Stimulated activated CD8-positive, alpha-beta memory T cell treated with anti-CD3 and anti-CD28 coated beads, Interleukin-4, amount 100 ng/mL, for 1 hour (primary cell): ENCODE measurements at places on chromosomes 5 and 9.

GRCh38 chr9:6910032-6910431 lies 152.3 kb downstream of the KDM4C start:
- DNase-seq, result no peak

GRCh38 chr5:39459071-39459470 lies 34.3 kb upstream of the DAB2 start:
- DNase-seq, result no peak

- no peak for DNase-seq
These were observed at the start of gene KCNT1 for GRCh38 chr9:135701959-135702721. Gene KCNT1, plus strand, starts transcription at chr9:135702185. Its CDS starts 74 bp downstream, at chr9:135702259.

- no peak for DNase-seq
These were observed 65.6 kb upstream of the SEMA6A start for GRCh38 chr5:116640236-116640635.

GRCh38 chr5:65926893-65927292 lies 518 bp downstream of the ERBIN start:
- no peak for DNase-seq

- DNase-seq, result no peak
These were observed 4.8 kb upstream of the DIAPH1 start for GRCh38 chr5:141623611-141624010.

GRCh38 chr5:145463634-145464033 lies 371.5 kb downstream of the PRELID2 start:
- no peak for DNase-seq

GRCh38 chr5:177194268-177194667 lies 60.7 kb downstream of the NSD1 start:
- no peak for DNase-seq

GRCh38 chr9:78769690-78770089 lies 472.8 kb downstream of the PSAT1 start:
- no peak for DNase-seq

DNA sequence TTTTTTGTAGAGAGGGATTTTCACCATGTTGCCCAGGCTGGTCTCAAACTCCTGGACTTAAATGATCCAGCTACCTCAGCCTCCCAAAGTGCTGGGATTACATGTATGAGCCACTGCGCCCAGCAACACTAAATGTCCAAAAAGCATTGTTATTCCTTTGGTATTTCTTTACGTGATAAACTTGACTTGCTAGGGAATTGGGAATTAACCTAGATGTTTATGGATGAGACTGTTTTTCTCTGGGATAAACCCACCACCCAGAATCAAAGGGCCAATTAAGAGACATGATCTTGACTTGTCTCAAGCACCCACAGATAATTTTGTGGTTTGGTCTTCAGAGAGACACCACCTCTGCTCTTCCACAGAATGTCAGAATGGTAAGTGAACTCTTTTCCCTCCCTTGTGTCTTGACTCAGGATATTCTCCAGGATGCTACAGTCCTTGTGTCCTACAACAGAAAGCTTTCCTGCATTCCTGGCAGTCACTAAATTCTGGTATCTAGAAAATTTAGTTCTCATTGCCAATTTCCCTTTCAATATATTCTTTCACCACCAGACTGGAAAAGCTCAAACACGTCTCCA lies 55.7 kb downstream of the ALDH1A1 start:
- DNase-seq, result no peak

- no peak for DNase-seq
These were observed 73.7 kb downstream of the ARHGEF37 start for GRCh38 chr5:149654883-149655505.

DNA sequence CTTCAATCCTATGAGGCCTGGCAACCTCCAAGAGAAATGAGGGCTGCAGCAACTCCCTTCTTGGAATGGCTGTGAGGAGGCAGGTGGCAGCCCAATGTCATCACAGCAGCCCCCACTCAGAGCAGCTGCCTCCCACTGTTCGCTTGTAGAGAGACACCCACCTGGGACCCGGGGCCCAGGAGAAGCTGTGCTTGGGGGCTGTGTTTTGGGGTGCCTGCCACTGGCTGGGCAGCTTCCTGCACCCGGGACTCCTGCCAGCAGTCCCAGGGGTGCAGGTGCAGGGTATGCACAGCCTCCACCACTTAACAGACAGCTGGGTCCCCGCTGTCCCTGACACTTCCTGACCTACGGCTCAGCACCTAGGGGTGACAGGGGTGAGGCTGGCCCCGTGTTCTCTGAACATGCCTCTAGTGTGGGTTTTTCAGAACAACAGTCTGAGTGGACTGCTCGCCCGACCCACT lies 26.2 kb downstream of the NIPAL4 start:
- no peak for DNase-seq

DNA sequence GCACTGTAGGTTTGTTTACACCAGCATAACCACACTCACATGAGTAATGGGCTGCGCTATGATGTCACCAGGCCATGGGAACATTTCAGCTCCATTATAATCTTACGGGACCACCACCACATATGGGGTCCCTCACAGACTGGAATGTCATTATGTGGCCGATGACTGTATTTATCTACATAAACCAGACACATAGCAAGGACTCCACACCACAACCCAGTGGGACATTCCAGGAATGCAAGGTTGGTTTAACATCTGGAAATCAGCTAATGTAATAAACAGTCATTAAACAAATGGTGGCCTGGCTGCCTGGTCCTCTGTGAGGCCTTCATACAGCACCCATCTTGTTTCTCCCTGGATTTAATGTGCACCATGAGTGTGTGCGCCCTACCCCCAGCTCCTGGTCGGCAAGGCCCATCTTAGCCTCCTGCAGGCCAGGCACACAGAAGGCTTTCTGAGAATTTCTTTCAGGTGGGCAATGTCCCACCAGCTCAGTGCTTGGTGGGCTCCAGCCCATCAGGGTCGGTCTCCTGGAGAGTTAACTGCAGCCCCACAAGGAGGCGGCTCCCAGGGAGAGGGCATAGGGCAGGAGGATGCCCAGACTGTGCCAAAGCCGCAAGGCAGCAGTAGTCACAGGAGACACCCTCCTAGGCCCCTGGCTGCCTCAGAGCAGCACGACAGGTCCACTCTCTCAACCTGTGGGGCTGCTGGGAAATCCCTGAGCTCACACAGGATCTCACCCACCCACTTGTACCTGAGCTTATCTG lies 35.9 kb upstream of the SARDH start:
- DNase-seq, result no peak

- DNase-seq, result no peak
These were observed 89.6 kb downstream of the CCDC171 start for GRCh38 chr9:15642369-15642962.

GRCh38 chr5:144142139-144142823 lies 28.2 kb downstream of the YIPF5 start:
- DNase-seq, result no peak

DNA sequence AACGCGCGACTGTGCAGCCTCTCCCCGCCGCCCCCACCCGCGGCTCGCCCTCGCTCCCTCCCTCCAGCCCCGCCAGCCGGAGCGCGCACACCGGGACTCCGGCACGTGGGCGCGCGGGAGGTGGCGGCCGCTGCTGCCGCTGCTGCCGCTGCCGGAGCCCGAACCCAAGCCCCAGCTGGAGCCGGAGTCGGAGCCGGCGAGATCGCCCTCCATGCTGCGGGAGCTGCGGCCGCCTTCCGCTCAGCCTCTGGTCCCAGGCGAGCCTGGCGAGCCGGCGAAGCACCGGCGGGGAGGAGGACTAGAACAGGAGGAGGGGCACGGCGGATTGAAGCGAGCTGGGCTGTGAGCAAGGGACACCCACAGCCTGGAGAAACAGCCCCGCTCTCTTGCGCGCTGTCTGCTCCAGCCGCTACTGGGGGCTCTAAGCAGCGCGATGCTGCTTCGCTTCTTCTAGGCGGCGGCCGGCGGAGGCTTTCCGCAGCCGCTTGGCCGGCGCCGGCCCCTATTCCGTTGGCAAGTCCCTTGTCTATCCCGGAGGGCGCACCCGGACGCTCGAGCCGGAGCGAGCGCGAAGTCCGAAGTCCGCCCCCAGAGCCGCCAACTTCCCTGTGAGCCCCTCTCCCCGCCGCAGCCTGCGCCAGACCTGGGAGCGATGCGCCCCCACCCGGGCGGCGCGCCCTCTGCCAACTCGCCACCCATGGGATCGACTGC lies 598.7 kb upstream of the SGCD start:
- DNase-seq, result no peak

DNA sequence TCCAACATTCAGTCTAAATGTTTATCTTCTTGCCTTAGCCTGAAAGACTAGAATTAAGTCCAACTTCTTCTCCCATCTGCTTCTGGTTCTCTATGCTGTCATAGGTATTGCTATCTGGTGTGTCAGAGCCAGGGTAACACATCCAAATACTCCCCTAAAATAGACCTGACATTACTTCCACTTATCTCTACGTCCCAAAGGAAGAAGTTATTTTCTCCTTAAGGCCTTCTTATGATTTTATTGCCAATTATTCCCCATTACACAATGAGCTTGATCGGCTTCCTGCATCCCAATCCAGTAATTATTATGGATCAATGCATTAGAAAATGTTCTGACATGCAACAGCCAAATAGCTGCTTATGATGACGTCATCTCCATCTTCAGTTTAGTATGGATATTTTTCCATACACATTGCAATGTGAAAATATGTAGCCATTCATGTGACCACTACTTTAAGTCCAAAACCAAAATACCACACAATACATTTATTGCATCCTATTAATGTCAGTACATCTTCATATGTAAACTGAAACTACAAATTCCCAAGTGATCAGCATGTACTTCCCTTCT lies 555.5 kb downstream of the MAT2B start:
- DNase-seq, result no peak

GRCh38 chr9:94672811-94673487 lies 33.6 kb upstream of the FBP1 start:
- DNase-seq, result no peak

GRCh38 chr5:54848581-54848980 lies 136.8 kb downstream of the ESM1 start:
- no peak for DNase-seq

GRCh38 chr5:105931881-105932421 lies 1738.8 kb downstream of the EFNA5 start:
- no peak for DNase-seq

GRCh38 chr5:73204332-73204731 lies 31.3 kb downstream of the TMEM174 start:
- no peak for DNase-seq

DNA sequence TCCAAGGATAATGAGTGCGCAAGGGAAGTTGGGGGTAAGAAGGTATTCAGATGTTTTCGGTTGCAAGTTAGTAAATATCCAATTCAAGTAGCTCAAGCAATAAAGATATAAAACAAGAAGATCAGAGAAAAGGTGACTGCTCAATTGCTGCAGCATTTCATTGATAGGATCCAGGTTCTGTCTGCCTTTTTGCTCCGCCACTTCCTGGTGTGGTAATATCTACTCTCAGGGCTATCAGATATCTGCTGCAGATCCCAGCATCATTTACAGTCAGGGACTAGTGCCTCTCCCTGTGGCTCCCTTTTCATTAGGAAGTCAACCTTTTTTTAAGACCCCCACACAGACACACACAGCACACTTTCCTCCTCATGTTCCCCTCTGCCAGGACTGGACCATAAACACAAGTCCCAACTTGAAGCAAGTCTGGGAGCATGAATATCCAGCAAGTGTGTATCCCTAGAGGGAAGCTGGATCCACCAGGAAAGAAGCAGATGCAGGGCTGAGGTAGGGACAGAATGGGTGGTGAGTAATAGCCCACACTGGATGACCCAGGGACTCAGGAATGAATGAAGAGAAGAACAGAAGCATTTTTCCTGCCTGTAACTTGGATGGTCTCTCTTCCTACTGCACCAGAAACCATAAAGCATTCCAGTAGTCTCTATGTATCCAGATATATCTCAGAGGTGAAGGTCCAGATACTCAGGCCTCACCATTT lies 53.7 kb downstream of the ZNF622 start:
- DNase-seq, result no peak

GRCh38 chr9:114611516-114612271 lies 603 bp downstream of the TMEM268 start:
- DNase-seq, result no peak

DNA sequence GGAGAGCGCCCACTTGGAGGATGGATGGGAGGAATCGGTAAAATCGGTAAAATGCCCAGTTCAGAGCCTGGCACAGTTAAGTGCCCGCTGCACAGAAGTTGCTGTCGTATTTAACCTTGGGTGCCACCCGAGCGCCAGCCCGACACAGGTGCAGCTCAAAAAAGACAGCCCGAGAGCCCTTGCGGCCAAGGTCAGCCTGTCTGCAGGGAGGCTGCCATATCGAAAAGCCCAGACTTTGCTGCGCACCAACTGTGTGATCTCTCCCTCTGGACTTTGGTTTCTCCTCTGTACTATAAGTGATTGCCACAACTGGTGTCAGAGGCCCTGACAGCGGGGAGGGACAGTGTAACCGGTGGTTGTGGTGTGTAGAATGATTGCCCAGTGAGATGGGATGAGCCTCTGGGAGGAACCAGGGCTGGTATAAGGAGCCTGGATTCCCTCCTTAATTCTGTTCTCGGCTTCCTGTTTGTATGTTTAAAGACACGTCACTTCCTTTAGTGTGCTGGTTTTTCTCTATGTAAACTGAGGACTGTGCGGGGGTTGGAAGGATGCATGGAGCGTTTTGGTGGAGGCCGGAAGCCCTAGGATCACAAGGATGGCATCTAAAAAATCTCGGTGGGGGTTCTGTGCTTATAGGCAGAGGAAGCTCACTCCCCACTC lies 792 bp downstream of the NTMT1 start:
- DNase-seq, result no peak

DNA sequence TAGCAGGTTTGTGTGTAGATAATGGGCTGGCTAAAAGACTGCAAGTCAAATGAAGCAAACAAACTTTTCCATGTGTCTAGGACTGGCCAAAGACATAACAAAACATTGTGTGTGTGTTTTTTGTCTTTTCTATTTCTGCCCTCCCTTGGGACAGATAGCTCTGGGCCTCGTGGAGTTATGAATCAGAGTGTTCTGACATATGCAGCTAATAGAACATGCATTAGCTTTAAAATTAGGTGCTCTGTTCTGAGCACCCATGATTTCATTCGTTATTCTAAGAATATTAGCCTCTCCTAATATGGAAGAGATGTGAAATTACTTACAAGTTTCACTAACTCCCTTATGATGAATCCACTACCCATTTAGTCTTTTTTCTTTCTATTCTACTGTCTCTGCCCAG lies 367.3 kb upstream of the PAPPA start:
- DNase-seq, result no peak

- no peak for DNase-seq
These were observed 75.2 kb downstream of the ESM1 start for GRCh38 chr5:54909911-54910870.

DNA sequence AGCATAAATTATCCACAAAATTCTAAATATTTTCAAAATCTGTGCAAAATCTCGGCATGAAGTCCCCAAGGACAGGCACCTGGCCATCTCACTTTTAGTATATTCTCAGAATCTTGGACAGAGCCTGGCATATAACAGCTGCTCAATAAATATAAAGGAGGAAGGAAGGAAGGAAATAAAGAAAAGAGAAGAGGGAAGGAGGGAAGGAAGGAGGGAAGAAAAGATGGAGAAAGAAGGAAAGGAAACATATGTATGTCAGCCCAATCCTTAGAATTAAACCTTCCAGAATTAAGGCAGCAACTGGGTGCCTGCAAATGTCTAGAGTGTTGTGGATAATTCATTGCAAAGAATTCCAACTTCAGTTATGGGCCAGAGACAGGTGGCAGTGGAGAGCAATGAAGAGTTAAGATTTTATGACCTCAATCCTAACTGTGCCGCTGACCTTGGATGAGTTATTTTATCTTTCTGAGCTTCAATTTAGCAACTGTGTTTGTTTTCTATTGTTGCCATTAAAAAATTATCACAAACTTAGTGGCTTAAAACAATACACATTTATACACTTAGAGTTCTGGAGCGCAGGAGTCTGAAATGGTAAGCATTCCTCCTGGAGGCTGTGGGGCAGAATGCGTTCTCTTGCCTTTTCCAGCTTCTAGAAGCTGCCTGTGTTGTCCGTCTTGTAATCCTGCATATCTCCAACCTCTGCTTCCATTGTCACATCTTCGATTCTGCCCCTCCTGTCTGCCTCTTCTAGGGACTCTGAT lies 200.9 kb upstream of the MSX2 start:
- DNase-seq, result no peak
